Activated naive CD4-positive, alpha-beta T cell (primary cell): ENCODE measurements at places on chromosomes 3 and 15.

GRCh38 chr15:67882487-67883233 is 42.8 kb upstream of the RNU6-1 start:
- DNase-seq: no peak

DNA sequence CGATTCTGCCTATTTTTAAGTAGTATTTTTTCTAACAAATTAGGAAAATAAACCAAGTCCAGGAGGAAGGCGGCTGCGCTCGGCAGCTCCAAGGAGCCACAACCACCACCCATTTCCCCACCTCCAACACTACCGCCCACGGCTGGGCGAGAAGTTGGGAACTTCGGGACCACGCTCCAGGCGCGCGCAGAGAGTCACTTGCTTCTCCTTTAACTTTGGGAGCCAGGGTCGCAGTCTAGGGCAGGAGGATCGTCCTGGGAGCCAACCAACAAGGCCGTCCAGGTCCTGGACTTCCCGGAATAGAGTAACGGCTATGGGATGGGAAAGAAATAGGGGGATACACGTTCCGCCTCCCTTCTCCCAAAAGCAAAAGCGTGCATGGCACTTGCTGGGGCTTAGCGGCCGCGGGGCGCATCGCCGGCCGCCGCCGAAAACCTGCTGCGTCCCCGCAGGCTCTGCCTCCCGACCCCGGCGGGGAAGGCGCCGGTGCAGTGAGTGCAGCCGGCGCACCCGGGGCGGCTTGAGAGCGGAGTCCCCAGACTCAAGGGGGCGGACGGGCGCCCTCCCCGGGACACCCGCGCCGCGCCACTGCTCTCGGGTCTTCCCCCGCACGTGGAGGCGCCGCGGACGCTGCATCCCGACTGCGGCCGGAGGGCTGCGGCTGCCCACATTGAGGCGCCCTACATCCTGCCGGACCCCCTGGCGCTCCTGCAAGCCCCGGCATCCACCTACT is 699 bp downstream of the MEGF11 start:
- DNase-seq: no peak

DNA sequence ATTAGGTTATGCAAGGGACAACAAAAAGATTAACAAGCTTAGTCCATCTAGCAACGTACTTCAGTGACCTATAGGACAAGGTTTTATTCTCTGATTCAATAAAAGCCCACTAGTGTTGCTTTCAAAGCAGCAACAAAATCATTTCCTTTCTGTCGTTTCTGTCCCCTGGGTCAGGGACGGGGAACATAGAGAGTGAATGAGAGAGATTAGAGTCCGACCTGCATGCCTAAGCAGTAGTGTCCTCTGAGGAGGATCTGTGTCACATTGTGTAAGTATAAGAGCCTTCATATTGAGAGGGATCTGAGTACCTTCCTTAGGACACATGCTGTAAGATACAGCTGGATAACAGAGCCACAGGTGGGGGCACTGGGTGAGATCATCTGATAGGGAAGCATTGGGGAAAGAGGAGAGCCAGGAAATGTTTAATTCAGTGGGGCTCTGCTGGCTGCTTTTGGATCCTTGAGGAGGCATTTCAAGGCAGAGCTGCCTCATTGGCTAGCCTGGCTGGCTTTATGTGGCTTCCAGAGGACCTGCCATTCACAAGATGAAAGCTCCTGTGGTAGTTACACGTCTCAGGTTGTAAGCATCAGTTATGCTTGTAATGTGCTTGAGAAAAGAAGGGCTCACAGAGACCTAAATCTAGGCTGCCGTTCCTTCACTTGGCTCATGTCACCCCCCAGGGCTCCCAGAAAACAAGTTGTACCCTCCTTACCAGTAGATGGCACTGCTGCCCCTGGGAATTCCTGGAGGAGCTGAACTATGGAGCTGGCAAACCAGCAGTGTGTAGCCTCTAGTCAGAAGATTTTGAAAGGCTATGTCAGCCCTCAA is 2.7 kb downstream of the TMEM108 start:
- no peak for DNase-seq

GRCh38 chr15:23912191-23912590 is 225.1 kb upstream of the NDN start:
- no peak for DNase-seq

DNA sequence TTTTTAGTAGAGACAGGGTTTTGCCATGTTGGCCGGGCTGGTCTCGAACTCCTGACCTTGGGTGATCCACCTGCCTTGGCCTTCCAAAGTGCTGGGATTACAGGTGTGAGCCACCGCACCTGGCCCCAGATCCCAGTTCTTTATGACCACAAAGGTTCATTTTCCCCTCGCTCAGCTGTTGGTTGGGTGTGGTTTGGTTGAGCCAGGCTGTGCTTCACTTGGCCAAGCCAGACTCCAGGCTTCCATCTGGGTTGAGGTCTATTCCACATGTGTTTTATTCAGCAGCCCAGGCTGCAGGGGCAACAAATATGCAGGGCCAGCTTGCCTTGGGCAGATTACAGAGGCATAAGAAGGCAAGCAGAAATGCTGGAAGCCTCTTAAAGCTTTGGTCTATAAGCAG is 13.7 kb downstream of the CGNL1 start:
- no peak for DNase-seq

DNA sequence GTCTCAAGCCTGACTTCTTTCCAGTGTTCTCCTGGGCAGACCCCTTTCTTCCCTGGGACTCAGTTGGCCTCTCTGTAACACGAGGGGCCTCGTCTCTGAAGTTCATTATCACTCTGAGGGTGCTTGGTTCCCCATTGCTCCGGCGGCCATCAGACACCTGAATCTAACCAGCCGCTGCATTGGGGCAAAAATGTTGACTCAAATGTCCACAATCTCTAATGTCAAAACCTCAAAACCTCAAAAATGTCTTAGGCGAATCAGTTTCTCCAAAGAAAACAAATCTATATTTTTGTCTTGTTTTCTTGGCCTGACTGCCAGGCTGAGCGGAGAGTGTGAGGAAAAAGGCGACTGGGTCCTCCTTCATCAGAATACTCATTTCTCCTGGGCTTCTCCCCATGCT is 220.7 kb downstream of the VPS13C start:
- DNase-seq: no peak

- DNase-seq: no peak
These were observed 142.4 kb downstream of the TPRA1 start for GRCh38 chr3:127448161-127448561.

DNA sequence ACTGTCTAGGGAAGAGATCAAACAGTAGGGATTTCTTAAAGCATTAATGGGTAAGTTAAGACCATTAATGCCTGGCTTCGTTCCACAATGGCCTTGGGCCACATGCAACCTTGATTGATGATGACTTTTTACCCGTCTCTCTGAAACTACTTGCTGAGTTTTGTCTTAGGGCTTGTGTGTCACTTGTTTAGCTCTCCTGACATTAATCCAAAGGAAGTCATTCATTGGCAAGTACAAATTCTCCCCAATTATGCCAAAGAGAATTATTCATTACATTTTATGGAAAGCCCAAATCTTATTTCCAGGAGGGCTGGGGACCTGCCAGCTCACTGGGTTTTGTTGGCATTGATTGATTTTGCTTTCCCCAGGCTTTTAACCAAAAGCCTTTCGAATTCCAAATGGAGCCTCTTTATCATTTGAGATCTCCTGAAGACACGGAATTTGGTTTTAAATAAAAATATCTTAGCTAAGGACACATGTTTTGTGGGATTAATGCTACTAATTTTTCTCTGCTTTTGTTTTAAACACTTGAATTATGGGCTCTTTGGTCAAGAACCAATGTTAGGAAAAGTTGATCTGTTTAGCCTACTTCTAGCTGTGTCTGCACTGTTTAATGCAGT is 40.7 kb downstream of the SERPINI1 start:
- DNase-seq: no peak

DNA sequence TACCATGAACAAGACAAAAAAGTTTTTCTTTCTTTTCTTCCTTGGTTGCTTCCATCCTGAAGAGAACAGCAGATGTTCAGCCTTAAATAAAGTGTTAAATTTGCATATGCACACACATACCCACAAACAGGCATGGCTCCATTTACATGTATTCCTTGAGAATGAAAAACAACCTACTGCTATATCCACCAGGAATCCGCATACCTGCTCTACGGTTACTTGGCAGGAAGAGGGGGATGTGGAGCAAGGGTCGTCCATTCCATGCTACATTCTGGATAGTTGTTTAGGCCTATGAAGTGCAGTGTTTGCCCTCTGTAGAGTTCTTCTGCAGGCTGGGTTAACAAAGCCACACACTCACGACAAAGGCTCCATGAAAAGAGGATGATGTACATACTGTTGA is 322.8 kb downstream of the KCNH8 start:
- DNase-seq: no peak

- no peak for DNase-seq
These were observed 33.3 kb downstream of the GABPB1 start for GRCh38 chr15:50321680-50322210.

- DNase-seq: no peak
These were observed 246.0 kb downstream of the EPHA3 start for GRCh38 chr3:89353465-89353864.

DNA sequence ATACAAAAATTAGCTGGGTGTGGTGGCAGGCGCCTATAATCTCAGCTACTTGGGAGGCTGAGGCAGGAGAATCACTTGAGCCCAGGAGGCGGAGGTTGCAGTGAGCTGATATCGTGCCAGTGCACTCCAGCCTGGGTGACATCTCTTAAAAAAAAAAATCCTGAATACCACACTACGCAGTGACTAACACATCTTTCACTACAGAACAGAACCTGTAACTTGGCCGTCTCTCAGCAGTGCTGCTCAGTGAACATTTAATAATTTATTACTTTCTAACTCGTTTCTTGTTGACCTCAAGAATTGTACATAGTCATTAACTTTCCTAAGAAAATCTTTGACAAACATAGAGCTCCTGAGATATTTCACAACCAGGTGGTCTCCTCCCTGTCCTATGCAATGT is 3.8 kb downstream of the GREM1 start:
- no peak for DNase-seq

- DNase-seq: no peak
These were observed 29.7 kb downstream of the SEMA7A start for GRCh38 chr15:74403991-74404563.
